ENCODE measurements at places on chromosomes 3 and 15. TPM values are rescaled to one million over a fixed set of nuclear protein-coding genes. Genes with fewer than 3 reads are reported as not detected.

Gene RTP4
- total RNA-seq = 2.5 TPM

Gene SLC35G2
- 15.3 TPM for total RNA-seq

Gene SLC12A1
- not detected for total RNA-seq

Gene FAM107A
- 0.13 TPM for total RNA-seq

Gene EIF3J
- 43.8 TPM for total RNA-seq

Gene ST8SIA2
- total RNA-seq = not detected

Gene TMEM212
- not detected for total RNA-seq

Gene SMCO1
- total RNA-seq = not detected

Gene PROK2
- total RNA-seq = not detected

Gene PKM
- total RNA-seq = 2,152 TPM

Gene PTPN9
- total RNA-seq = 25.0 TPM
